ENCODE measurements at places on chromosomes 12 and 14. TPM values are rescaled to one million over a fixed set of nuclear protein-coding genes. Genes with fewer than 3 reads are reported as not detected.

DNA sequence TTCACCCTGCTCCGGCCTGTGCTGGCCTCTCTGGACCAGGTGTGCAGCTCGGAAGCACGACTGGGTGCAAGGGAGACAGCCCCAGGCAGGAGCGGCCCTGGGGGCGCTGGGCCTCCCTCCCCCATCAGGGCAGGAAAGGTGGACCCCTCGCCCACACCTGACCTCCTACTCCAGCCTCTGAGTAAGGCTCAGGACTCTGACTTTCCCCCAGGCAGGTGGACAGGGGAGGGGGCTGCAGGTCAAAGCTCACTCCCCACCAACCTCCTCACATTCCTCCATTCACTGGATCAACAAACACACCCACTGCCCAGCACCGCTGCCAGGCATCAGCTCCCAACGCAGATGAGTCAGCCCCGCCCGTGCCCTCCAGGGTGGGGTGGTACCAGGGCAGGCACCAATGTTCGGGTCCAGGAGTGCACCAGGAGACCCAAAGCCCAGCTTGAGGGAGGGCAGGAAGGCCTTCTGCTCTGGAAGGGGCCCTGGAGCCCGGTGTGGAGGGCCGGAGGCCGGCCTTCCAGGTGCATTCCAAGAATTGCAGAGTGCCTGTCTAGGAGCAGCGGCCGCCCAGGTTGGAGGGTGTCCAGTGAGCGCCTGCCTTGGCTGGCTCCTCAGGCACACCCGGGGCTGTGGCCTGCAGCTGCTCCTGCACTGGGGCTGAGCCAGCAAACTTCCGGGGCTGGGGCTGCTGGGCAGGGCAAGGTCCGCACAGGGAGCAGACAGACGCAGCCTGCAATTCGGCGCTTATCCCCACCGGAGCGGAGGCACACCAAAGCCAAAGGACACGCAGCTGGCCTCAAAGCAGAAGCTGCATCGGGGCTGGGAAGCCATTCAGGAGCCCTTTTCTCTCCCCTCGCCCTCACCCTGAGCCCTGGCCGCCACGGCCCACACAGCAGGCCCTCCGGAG, 1.6 kb upstream of the INF2 start:
- no peak for DNase-seq

DNA sequence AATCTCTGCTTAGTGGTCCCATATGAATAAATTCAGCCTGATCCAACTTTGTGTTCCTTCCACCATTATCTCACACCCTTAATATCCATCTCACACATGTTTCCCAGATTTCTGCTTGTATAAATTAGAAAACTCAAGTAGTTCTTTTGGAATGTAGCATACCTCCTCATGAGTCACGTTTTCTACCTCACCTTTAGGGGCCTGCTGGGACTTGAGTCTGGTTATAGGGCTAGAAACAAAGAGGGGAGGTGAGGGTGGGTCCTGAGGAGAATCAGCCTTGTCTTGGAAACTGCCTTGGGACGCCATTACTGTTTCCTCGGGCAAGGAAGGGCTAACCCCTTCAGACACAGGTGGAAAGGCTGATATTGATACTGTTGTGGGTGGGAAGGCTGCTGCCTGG, 51.1 kb downstream of the EMP1 start:
- no peak for DNase-seq

DNA sequence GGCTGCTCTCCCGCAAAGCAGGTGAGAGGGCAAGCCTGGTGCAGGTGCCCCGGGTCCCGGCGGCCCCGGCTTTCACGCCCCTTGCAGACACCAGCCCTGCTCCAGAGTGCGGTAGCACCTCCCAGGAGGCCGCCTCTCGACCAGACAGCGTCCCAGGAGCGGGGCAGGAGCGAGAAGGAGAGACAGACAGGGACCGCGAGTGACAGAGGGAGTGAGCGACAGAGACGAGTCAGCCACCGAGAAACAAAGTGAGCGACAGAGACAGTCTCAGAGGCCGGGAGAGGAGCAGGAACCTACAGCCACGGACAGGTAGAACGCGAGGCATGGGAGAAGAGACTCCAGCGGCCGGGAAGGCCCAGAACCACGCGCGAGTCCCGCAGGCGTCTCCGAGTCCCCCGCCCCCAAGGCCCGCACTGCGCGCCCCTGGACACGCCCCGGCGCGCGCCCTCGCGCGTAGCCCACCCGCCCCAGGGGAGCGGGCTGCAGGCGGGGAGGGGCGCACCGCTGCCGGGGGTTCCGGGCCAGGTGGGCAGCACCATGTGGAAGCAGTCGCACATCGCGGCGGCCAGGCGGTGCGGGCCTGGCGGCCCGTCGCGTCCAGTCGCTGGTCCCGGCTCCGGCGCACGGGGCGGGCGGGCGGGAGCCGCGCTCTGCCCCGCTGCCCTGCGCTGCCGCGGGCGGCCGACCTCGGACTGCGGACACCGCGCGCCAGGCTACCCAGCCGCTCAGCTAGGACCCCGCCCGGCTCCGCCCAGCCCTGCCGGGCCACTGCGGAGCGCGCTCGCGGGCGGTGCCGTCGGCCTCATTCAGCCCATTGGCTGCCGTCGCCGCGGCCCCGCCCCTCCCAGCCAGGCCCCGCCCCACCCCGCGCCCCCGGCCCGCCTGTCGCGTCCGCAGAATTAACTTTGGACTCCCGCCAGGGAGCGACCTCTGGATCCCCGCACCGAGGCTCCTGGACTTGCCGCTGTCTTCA, at the start of gene AHNAK2:
TSS of gene AHNAK2 (minus strand) at position 694 of the 973 bp plus-strand sequence. CDS start at position 557, 137 bp downstream.
- no peak for DNase-seq

The MIP gene
- not detected for total RNA-seq

Data from type B pancreatic cell (in vitro differentiated cells).